ENCODE measurements at places on chromosomes 13 and 19.

- no peak for DNase-seq
Observed at GRCh38 chr13:61123538-61124289, 291.9 kb downstream of the PCDH20 start.

DNA sequence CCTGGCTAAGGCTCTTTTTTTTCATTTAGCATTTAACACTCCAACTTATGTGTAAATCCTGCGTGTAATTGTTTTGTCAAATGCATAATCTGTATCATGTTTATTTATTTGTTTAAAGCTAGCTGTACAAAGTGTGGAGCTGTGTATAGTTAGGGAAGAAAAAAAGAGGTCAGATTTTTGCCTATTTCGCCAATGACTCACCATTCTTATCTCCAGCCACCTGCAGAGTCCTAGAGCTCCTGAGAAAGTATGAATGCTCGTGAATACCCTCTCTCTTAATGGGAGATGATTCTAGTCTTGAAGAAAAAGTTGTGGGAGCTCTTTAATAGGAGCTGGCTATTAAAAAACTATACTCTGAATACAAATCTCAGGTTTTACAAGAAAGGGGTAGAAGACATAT, 778.8 kb upstream of the SLITRK5 start:
- no peak for DNase-seq

GRCh38 chr19:6498294-6499036, 3.6 kb downstream of the TUBB4A start:
- no peak for DNase-seq

DNA sequence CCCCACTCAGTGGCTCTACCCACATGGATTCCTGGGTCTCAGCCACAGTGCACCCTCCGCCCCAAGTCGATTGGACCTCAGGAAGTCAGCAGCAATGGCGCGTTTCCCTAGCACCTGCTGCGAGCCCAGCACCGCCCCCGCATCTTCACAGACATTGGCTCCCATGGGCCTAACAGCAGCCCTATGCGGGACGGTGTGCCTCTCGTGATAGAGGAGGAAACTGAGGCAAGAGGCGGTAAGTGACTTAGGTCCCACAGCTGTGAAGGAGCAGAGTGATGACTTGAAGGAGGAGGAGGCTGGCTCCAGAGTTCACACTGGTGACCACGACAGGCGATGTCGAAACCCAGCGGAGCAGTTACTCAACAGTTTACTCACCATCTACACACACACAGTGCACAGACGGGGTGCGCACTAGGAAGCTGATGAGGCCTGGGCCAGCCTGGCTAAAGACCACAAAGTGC, 104.5 kb upstream of the SOX1 start:
- DNase-seq = no peak

DNA sequence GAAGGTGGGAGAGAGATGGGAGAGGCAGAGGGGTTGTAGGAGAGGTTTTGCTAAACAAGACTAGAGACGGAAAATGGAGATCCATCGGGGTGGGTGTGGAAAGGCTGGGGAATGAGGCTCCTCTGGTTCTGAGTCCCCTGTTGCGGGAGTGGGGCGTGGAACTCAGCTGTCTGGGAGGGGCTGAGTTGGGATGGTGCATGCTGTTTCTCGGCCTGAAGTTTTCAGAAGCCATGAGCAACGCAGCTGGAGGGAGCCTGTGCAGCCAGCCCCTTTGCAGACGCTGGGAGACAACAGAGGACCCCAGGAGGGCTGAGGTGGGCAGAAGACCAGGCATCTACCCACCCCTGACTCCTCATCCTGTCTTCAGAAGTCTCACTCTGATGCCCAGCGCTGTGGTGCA, 7.4 kb upstream of the GIPR start:
- DNase-seq = no peak
